ENCODE measurements at places on chromosomes 3 and 15.

GRCh38 chr3:10707400-10708215 is 108.4 kb upstream of the SLC6A11 start:
- DNase-seq, result no peak

DNA sequence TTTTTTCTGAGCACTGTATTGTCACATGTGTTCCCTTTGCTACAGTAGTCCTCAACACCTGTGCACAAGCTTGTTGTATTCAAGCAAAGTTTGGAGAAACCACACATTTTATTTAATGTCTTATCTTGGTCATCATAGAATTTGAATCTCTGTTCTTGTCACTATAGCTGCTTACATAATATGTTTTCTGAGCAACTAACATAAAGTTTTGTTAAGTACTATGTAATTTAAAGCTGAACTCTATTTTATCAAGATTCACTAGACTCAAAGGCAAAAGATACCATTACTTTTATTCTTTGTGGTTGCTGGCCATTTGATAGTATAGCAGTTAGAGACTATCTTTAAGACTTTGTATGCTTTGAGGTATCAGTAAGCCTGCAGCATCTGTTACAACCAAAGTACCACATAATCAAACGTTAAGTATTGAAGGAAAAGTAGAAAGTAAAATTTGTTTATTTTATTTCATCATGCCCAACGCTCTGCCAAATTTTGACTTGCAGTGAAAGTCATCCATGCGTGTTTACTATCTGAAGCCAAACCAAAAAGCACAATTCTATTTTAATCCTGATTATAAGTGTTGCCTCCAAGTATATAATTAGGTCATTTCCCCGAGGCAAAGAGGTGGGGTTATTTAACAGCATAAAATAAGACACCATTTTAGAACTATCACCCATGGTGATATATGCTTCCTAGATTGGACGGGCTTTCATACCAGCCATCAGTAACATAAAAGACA is 10.3 kb upstream of the ABHD10 start:
- DNase-seq, result no peak

DNA sequence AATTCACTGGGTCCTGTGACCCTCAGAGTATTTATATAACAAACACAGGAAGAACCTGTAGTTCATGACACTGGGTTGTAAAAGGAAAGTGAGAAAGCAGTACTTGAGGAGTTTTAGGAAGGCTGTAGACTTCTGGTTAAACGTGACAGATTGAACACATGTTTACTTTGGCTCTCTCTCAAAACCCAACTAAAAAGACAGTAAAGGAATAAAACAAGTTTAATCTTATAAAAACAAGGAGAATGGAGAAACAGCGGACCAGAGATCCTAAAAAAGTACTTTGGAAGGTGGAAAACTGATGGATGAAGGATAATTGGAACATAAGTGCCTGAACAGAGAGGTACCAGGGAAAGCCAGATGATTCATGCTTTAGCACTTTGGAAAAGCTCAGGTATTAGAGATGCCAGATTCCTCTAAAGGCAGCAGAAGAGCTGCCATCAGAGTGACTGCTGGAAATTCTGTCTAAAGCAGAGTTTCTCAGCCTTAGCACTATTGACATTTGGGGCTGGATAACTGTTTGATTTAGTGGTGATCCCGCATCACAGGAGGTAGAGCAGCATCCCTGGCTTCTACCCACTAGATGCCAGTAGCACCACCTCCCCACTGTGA is 182.9 kb upstream of the RORA start:
- DNase-seq, result no peak

DNA sequence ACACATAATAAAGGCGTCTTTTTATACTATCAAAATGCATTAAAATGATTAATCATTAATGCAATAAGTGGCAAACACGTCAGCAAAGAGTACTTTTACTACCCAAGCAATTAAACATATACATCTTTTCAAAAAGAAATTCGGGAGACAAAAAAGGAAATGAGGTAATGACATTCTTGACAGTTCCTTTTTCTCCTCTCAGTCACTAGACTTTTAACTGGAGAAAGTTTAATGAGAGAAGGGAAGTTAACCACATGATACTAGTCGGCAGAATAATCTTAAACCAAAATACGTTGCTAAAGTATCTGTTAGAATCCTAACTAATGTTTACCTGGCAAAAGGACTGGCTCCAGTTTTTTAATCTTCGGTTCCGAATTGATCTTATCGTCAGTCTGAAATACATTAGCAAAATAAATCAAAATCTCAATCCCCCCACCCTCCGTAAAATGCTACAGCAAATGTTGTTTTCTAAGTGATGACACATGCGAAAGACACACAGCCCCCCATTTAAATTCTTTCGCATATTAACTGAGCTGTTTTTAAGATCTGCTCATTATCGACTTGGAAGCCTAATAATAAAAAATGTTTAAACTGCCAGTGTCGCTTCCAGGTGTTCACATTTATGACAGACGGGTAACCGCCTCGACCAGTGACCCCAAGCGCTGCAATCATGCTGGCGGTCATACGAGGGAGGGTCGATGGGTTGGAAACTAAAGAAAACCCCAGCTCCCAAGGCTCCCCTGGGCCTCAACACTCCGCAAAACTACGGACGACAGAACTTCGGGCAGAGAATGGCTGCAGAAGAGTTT is 778 bp downstream of the MTMR10 start:
- no peak for DNase-seq

- peak; percentile 47 for DNase-seq
Measured at GRCh38 chr15:78438619-78439285, 736 bp downstream of the IREB2 start.

DNA sequence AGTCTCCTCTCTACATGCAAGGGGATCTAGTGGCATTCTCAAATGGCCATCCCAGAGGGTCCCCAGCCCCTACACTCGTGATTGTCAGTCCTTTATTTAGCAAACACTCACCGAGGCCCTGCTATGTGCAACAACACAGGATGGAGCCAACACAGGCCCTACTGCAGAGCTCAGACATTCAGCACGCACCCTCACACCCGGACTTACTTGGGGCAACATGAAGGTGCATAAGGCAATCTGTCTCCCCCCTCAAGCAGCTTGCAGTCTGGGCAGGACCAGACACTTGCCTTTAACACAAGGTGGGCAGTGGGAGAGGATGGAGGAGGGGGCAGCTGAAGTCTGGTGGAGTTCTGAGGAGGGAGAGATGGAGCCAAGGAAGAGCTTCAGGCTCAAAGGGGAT is 258.4 kb downstream of the XXYLT1 start:
- no peak for DNase-seq

DNA sequence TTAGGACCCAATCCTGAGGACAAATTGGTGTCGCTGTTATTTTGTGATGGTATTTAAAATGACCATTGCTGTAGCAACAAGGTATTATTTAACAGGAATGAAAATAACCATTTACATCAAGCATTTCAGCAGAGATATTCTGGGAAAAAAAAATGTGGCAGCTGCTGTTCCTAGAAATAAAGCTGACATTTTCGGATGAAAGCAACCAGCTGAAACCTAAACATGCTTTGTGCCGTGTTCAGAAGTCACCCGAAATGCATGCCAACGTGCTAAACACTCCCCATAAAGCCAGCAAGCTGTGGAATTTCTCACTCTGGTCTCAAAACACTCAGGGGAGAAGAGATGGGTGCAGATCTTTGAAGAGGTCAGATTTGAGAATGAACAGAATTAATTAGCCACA is 31.5 kb upstream of the TAFA4 start:
- no peak for DNase-seq

DNA sequence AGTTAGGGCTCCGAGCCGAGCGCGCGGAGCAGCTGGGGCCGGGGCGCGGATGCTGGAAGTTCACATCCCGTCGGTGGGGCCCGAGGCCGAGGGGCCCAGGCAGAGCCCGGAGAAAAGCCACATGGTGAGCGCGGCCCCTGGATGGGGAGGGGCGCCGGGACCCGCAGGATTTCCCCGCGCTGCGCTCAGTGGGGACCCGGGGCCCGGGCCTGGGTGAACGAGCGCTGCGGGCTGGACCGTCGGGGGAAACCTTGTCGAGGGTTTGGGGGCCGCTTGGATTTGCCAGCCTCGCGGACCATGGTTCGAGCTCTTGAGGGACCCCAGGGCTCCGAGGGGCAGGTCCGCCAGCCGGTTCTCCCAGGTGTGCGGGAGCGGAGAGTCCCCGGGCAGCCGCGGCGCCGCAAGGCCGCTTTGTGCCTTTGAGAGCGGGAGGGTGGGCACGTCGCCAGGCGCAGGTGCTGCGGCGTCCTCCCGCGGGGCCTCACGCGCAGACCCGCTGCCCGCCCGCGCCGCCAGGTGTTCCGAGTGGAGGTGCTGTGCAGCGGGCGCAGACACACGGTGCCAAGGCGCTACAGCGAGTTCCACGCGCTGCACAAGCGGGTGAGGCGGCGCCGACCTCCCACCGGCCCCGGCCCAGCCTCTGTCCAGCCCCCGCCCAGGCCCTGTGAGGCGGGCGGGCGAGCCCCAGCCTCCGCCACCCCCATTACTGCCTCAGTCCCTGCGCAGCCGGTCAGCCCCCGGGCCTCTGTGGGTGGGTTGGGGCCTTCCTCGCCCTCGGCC is at the start of gene SNX22:
TSS of gene SNX22 (plus strand) at position 5 of the 780 bp plus-strand sequence. CDS start at position 50, 45 bp downstream.
- DNase-seq, result peak; percentile 39

DNA sequence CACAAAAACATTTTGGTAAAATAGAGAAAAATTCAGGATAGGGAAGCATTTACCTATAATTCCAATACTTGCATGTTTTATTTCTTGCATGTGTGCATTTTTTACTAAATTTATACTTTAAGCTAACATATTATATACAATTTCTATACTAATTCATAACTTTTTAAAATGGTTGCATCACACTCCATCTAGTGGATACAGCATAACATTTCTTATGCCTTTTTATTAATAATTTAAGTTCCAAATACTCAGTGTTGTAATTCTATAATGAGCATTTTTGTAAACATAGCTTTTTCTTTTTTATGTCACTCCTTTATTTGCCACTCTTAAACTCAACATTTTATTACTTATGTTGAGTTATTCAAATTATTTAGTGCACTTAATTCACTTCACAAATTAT is 477.7 kb downstream of the ZBBX start:
- no peak for DNase-seq

DNA sequence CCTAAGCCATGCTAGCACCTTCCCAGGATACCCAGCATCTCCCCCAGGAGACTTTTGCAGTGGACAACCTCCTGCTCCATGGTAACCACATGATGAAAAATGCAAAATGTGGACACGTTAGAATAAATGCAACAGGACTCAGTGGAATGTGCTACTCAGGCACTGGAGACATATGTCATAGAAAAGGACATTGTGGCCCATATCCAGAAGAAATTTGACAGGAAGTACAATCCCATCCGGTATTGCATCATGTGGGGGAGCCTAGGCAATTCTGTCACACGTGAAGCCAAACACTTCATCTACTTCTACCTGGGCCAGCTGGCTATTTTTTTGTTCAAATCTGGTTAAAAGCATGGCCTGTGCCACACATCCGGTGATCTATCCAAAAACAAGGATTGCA is 227.2 kb upstream of the GPR149 start:
- no peak for DNase-seq
